ENCODE measurements at places on chromosomes 1 and 21.

- no peak for DNase-seq
Measured at GRCh38 chr1:58754683-58755467, 29.0 kb downstream of the JUN start.

GRCh38 chr1:159827549-159827948 is 876 bp downstream of the SLAMF8 start:
- no peak for DNase-seq

DNA sequence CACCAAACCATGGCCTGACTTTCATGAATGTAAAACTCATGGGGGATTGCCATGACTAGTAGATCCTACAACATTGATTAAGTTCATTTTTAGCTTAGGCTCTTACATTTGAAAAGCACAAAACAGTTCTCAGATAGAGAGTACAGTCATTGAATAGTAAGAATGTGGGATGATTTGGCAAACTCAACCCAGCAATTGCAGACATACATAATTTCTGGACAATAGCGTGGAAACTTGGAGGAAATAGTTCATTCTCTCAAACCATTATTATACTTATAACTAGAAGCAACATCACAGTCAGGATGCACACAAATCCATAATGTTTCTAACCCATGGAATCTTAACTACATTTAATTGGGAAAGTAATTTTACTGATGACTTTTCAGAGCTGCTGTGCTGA is 598.2 kb downstream of the LMO4 start:
- DNase-seq: no peak

DNA sequence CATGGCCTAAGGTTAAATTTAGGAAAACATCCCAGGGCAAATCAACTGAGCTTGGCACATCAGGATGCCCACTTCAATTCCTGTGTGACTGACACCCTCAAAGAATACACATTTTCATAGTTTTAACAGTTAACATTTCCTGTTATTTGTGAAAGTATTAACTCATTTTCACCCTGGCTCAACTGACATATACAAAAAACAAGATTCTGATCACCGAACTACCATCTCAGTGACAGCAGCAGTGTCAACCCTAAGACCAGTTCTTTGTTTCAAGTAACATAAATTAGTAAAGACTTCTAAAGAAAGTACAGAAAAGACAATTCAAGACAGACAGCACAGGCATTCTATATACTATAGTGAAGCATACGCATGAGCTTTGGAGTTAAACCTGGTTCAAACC is 69.0 kb upstream of the SDC3 start:
- DNase-seq: no peak

DNA sequence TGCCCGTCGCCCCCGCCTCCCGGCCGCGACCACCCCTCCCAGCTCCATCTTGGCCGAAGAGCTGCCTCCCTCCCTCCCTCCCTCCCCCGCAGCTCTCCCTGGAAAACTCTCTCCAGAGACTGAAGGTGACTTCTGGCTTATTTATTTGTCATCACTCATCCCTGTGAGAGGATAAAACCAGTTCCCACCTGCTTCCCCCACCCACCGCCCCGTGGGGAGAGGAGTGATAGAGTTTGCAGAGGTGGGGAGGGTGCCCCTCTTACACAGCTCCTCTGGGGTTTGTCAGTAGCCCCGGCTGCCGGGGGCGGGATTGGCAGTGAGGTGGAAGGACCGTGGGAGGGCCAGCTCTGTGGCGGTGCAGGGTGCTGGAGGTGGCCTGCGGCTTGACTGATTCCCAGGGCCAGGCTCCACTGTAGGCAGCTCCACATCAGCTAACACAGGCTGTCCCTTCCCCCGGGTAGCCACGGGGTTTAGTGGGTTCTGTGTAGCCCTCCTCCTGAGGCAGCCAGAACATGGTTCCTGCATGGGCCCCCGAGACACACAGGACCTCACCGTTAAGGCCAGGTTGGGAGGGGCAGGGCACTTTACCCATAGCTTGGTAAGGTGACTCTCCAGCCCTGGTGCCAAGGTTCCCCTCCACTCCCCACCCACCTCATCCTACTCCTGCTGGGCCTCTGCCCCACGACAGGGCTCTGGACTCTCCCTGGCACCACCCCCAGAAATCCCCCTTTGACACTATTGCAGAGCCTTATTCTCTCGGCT is 62.2 kb downstream of the ELK4 start:
- no peak for DNase-seq

DNA sequence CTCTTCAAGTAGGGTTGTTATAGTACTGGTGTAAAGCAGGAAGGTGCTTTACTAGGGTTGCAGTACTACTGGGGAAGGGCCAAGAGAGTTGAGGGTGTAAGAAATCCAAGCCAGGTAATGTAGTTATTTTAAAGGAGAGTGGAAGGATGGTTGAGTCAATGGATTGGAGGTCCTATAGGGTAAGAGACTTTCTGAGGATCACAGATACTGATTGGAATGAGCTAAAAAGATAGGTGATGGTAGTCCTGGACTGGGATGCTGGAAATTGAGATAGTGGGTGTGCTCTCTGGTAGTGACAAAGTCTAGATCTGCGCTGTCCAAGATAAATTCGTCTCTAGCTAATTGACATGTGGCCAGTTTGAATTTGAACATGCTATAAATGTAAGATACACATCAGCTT is 7.0 kb downstream of the TXLNA start:
- DNase-seq: no peak

- no peak for DNase-seq
Measured at GRCh38 chr1:78176448-78176847, 130.7 kb downstream of the GIPC2 start.

DNA sequence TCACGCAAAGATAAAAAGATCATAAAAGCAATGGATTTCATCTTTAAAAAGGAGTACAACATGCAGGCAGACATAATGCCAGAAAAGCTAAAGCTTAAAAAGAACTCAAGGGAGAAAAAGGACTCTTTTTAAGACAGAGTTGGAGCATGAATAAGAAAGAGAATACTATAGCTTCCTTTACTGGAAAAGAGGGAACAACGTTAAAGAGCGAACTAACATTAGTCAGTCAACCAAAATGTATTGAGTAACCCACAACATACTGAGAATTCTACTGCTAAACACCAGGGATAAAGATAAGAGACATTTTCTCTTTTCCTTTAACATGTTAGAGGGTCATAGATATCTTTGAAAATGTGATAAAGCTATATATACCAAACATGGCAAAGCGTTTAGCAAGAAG is 182.0 kb downstream of the DUSP10 start:
- no peak for DNase-seq

GRCh38 chr1:228148935-228149405 is 760 bp upstream of the GJC2 start:
- no peak for DNase-seq

DNA sequence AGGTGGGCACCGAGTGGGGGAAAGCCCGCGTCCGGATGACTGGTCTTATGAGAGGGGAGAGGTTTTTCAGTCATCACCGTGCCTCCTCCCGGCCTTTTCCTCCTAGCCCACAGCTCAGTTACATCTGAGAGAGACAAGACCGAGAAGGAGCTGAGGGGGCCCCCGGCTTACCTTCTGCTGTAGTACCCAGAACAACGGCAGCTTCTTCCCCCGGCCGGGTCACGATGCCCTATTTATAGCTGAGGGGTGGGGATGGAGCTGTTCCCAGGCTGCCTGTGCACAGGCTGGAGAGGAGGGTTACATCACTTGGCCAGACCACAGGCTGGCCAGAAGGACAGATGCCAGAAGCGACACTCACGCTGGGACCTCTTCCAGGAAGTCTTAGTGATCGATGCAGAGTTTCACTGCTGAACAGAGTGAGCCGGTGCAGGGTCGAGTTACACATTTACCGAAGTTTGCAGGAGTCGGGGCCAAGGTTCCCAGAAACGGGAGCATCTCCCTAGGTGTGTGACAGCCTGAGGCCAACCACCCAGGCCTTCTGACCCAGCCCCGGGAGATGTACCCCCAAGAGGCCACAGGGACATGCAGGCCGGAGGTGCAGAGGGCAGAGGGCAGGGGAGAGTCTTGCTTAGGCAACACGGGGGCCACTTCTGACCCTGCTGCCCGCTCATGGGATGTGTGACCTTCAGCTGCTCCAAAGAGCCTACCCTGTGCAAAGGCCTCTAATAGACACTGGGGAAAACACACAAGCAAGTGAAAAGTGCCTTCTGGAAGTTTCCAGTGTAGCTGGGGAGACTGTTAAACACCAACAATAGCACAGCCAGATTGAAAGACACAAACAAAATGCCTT is at the start of gene AGT:
TSS of gene AGT (minus strand) at position 208 of the 850 bp plus-strand sequence. CDS start 3,299 bp downstream, outside the sequence.
- DNase-seq: peak; percentile 96

Data from large intestine (tissue), 12 donors.